ENCODE measurements at places on chromosomes 6 and 20.

DNA sequence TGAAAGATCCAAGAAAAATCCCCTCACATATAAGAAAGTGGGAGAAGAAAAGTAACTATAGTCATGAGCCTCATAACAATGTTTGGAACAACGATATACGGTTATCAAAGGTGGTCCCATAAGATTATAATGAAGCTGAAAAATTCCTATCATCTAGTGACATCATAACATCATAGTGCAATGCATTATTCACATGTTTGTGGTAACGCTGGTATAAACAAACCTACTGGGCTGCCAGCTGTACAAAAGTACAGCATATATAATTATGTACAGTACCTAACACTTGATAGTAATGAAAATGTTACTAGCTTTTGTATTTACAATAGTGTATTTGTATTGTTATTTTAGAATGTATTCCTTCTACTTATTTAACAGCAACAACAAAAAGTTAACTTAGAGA is 240.7 kb downstream of the RNGTT start:
- no peak for DNase-seq

DNA sequence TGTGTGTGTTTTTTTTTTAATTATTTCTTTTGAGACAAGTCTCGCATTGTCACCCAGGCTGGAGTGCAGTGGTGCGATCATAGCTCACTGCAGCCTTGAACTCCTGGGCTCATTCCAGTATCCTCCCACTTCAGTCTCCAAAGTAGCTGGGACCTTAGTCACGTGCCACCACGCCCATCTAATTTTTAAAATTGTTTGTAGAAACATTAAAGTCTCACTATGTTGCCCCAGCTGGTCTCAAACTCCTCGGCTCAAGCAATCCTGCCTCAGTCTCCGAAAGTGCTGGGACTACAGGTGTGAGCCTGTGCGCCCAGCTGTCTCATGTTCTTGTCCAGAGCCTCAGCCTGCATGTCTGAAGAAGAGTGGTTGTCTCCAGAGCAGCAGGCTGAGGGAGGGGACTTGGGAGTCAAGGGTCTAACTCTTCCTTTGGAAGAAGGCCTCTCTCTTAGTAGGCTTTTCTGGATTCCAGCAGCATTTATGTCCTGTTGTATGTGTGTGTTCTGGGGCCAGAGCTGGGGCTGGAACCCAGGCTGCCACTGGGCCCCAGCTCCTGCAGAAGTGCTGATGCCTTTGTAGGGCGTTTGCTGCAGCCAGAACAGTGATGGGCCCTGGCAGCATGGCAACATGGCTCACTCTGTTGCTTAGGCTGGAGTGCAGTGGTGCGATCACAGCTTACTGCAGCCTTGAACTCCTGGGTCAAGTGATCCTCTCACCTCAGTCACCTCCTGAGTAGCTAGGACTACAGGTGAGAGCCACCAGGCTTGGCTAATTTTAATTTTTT is 5.4 kb downstream of the DNMT3B start:
- no peak for DNase-seq

GRCh38 chr6:154319231-154319858 is 37.3 kb downstream of the IPCEF1 start:
- no peak for DNase-seq

- DNase-seq = no peak
Observed at GRCh38 chr6:41002168-41002567, 36.9 kb downstream of the UNC5CL start.

- DNase-seq = no peak
Observed at GRCh38 chr6:163888030-163888819, 473.7 kb downstream of the QKI start.

GRCh38 chr20:39195582-39196021 is 233.5 kb downstream of the DHX35 start:
- DNase-seq = no peak

DNA sequence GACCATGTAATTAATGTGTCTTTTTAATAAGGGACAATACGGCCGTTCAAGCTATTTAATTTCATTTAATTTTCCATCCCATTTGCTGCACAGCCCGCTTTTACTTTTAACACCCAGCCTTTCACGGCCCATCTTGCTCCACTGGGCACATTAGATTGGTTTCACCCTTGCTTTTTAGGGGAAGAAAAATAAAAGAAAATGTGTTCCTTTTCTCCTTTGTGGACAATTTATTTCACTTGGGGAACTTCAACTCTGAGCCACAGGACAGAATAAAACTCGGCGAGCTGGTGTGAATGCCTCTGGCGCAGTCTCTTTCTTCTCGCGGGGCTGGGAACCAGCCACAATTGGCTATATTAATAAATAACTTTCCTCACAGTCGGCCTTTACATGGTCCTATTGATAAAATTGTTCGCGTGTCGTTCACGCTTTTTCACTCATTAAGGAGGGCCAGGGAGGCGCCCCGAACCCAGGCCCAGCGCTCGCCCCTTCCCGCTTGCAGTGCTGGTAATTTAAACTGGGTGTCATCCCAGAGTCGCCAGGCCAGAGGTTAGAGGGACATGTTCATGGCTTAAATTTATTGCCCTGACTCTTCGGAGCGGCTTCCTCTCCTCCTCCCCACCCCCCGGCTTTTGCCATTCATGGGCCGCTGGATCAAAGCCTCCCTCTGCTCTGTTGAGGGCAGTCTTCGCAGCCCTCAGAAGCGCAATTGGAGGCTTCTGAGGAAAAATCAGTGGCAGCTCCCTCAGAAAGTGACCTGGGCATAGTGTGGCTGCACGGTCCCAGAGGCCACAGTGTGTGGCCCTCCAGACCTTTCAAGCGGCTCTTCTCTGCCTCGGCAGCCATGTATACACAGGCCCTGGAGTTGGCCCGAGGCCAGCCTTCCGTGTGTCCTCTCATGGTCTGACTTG is 2.2 kb upstream of the PRDM13 start:
- no peak for DNase-seq

GRCh38 chr6:10177704-10178103 is 237.2 kb downstream of the TFAP2A start:
- no peak for DNase-seq

DNA sequence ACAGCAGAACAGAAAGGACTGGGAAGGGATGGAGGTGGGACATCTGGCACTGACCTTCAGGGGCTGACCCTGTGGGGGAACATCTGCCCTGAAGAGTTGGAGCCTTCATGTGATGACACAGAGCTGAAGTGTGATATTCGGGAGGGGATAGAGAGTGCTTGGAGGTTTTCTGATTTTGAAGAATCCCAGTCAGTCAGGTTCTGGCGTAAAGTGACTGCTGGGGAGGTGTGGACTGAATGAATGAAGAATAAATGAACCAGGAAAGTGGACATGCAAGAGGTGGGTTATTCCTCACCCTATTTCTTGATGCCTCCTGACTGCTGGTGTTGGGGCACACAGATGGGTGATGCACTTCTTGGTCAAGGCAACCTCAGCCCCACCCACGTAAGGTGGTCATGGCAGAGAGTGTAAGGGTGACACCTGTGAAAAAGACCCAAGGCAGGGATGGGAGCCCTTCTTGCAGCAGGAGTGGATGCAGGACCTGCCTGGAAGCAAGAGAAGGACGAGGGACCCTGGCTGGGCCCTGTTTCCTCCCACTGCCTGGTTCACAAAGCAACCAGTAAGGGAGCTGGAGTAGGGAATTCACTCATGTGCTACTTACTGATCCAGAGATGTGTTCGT is 13.1 kb downstream of the MICA start:
- no peak for DNase-seq

DNA sequence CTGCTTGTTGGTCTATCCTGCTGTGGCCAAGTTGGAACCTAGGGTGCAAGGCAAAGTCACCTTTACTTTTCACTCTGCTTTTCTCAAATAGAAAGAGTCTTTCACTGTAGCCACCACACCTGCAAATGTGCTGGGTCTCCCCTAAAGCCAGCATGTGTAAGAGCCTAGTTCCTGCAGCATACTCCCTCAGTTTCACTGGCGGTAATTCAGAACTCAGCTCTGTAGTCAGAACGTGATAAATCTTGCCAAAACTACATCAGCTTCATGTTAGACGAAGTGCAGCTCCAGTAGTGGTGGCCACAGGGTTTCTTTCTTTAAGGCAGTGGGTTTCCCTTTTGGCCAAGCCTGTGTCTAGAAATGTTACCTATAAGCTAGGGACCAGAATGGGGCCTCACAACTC is 72.0 kb upstream of the HMGCLL1 start:
- no peak for DNase-seq

- no peak for DNase-seq
Observed at GRCh38 chr6:105204768-105205167, 25.0 kb upstream of the POPDC3 start.

- DNase-seq = no peak
Observed at GRCh38 chr6:43982084-43982625, 145.1 kb downstream of the MRPL14 start.

DNA sequence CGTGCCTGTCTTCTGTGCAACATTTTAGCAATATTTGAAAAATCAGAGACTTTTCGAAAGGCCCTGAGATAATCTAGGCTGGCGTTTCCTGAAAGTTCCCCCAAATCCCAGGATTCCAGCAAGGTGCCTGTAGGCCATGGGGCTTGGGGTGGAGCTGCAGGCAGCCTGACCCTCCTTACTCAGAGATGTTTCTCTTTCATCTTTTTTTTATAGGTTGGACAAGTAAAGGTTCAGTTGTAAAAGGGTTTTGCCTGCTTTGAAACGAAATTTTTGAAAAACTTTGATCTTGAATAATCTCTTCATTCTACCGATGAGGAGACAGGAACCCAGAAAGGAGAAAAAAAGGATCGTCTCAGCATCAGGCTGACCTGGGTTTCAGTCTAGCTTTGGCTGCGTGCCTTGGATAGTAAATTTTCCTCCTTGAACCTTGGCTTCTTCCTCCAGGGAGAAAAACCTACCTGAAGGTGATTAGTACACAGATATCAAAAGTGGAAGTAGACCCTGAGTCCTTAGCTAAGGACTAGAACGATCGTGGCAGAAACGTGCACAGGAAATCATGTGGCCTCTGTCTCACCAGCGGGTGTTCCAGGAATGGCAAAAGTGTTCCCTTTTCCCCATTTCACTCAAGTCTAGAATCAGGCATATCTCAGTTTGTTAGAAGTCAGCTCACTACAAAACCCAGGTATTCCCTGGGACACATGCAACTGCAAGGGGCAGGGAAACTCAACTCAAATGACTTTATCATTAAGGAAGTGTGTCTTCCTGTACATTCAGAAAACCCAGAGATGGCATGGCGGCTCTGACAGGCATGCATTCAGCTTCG is 128.2 kb upstream of the PTPN1 start:
- DNase-seq = no peak

GRCh38 chr6:142846883-142847287 is 98.1 kb downstream of the HIVEP2 start:
- no peak for DNase-seq
